ENCODE measurements at places on chromosomes 6 and 20. TPM values are rescaled to one million over a fixed set of nuclear protein-coding genes. Genes with fewer than 3 reads are reported as not detected.

DNA sequence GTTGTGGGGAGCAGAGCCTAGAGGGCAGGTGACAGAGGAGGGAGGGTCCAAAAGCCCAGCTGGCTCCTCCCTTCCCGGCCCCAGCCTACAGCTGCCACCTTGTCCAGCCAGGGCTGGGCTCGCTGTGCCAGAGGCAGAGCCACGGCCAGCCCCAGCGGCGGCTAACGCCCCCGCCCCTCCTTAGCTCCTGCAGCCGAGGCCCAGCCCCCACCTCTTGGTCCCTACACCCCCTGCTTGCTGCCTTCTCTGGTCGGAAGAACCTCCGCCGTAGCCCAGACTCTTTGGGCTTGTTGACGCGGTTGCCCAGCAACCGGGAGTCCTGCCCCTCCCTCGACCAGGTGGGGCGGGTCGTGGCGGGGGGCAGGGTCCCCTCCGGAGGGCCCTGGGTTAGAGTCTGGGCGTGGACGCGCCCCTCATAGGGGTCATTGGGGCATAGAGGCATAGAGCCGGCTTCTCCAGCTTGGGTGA is 521 bp upstream of the LKAAEAR1 start:
- no peak for DNase-seq

DNA sequence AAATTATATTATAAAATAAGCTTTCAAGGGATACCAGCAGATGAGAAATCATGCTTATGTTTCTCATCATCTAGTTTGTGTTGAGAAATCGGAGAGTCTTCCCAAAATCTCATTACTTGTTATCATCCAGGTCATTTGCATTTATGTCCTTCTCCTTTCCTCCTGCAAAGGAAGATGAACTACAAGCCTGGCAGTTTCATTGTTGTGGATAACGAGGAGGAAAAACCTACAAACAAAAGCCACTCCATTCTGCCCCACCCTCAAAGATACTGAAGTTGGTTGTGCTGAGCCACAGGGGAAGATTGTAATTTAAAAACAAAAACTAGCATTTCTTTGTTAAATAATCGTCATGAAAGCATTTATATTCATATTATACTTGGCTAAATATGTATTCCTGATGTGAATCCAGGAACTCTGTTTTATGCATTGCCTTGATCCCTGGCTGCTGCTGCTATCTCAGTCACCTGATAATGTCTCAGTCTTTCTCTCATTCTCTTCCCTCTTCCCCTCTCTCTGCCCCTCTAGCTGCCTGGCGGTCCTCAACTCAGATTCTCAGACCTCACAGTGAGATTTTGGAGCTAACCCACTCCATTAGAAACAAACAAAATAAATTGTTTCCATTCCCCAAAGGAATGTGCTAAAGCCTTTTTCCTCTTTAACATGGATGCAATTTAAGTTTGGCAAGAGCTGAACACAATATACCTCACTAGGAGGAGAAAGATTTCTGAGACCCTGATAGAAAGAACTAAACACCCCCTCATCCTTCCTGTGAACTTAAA is 185.3 kb downstream of the ADAT2 start:
- DNase-seq: no peak

DNA sequence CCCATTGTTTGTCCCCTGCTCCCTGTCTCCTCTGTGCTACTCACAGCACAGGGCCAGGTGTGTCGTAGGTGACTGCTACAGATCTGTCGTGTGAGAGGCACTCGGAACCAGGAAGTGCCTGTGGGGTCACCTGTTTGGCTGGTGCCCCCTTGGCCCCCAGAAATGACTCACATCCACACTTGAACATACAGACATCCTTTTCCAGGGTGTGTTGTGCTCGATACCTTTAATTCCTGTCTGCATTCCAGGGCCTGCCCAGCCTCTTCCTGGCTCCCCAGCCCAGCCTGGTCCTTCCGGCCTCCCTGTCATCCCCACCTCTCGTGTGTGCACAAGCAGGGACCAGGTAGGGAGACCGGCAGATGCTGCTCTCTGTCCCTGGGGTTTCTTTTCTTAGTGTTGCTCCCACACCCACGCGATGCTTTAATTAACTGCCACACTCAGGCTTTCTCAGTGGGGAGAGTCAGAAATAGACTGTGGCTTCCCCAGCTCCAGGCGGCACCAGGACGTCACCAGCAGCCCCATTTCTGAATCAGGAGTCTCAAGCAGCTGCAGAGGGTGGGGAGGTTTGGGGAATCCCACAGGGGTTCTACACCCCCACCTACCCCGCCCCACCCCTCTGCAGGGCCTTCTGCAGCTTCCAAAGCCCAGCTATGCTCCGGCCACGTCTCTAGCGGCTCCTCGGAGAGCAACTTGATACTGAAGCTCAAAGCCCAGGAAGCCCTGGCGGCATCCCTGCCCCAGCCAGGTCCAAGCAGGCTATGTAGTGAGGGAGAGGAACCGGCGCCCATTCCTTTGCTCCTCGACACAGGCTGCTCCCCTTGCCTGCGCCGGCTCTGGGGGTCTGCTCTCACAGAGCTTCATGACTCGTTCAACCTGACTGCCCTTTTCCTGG is 102.2 kb downstream of the SYCP2 start:
- DNase-seq: no peak

DNA sequence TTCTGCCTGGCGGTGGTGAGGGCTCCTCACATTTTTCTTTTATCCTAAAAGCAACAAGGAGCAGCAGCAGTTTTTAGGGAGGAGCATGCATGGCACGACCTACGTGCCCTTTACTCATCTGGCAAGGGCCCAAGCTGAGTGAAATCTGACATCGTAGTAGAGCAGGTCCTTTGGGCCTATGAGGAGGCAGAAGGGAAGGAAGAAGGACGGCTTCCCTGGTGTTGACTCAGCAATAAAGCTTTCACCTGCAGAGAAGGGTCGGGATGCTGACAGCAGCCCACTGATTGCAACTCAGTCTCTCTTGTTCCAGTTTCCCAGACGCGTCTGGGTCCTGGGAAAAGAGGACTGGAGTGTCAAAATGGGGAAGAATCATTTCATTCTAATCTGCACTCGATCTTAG is 409.1 kb upstream of the AGPAT4 start:
- DNase-seq: no peak

DNA sequence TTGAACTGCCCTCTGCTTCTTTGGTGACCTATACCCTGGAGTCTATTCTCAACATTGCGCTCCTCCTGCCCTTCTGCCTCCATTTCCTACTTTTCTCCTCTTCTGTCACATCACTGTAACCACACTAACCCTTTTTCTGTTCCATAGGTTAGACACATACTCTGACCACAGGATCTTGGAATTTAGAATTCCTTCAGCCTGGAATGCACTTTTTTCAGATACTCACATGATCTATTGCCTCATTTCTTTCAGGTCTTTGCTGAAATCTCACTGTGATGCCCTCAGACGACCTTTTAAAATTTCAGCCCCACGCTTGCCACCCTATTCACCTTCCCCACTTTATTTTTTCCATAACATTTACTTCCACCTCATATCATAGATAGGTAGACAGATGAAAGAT is 5.1 kb downstream of the VNN1 start:
- DNase-seq: no peak

- DNase-seq: no peak
These were observed 97.3 kb downstream of the INSM1 start for GRCh38 chr20:20465252-20465651.

The FBXO5 gene
- 7.4 TPM for total RNA-seq

DNA sequence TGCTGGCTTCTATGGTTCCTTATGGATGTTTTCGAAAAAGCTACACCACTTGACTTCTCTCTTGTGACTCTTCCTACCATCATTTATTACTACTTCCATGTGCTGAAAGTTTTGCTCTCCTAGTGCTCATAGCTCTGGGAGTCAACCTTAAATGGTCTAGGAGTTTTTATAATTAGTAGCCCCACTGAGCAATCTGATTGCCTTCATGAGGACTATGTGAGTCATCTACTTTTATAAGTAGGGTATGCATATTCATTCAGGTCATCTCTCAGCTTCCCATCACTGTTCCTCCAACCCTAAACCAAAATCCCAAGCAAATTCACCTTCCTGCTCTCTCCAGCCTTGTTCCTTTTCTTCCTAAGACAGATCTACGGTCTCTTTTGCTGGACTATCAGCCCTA is 17.4 kb upstream of the FAXC start:
- DNase-seq: no peak

The SLC22A3 gene
- 3.9 TPM for total RNA-seq

The HSPA1L gene
- total RNA-seq: 4.1 TPM

DNA sequence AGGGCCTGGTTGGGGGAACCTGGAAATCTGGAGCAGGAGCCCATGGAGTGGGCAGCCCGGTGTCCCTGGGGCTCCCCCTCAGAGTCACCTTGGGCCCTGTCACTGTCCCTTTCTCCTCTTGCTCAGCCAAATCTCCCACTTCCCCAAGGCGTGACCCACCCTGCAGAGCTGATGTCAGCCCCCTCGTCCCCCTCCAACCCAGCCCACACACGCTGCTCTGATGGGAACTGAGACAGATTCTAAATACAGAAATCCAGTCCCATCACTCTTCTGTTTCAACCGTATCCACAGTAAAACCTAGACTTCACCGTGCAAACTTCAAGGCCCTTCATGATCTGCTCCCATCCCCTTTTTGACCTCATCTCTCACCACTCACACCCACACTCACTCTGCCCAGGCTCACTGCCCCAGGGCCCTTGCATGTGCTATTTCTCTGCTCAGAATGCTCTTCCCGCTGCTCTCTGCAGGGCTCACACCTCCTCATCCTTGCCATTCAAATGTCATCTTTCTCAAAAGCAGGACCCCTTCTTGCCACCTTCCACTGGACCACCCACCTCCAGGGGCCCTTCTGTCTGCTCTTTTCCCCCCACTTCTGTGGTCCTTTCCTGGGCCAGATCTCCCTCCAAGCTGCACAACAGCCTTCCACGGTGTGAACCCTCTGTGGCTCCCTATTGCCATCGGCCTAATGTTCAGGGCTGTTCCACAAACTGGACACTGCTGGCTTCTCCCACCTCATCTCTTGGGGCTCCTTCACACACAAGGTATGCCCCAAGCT is 16.6 kb downstream of the TGM2 start:
- no peak for DNase-seq

- DNase-seq: no peak
These were observed 81.3 kb downstream of the VEGFA start for GRCh38 chr6:43851204-43851865.

DNA sequence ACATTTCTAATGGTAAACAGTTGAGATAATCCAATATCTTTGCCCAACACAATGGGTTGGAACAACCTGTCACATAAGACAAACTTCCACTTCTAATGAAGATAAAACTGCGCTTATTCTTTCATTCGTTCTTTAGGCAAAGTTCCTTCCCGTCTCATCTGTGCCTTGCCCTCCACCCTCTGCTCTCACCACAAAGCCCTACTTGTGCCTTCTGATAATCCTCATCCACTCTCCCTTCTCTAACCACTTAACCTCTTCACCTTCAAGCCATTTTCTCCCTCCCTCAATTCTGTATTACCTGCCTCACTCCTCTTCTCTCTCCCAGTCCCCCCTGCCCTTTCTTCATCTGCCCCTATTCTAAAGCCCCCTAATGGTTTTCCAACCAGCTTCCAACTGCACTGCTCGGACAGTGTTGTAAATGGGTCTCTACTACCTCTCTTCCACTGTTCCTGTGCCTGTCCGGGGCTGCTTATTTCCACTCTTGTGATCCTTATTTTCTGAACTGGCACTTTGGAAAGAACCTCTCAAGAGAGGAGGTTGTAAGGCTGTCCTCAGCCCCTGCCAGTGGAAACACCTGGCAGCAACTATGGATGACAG is 62.9 kb upstream of the MYB start:
- DNase-seq: no peak

- DNase-seq: no peak
These were observed 175.8 kb downstream of the ISM1 start for GRCh38 chr20:13396826-13397225.

DNA sequence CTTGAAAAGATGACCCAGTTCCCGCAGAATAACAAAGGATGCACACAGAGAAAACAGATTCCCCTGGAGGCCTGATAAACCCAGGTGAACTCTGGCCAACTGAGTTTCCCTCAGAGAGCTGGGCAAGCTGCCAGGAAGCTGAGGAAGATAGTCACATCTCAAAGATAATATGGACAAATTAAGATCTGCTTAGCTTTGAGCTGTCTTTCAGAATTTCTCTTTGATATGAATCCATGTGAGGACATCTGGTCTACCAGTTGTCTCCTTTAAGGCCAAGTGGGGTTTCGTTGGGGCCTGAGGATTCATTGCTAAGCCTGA is 59.5 kb downstream of the ID4 start:
- DNase-seq: peak; percentile 34

The SLC23A2 gene
- total RNA-seq: 36.3 TPM

DNA sequence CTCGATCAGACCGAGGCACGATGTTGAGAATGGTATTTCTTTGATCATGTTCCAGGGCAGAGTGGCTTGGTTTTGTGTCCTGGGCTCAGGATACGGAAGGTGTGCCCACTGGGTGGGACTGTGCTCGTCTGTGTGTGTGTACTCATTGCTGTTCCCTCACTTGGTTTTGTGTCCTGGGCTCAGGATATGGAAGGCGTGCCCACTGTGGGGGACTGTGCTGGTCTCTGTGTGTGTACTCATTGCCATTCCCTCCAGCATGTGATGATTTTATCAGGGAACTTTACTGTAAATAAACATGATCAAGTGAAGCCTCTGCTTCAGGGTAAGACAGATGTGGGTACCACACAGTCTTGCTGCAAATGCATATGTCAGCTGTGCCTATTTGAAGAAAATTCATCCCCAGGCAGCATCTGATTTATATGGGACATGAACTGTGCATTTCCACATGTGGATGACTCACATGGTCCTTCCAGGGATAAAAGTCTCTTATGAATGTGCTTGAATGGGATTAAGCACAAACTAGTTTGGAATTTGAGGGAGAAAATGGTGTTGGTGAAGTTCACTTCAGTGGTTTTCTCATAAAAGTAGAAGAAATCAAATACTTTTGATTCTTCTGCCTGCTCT is 274.3 kb downstream of the QKI start:
- no peak for DNase-seq

The GPR63 gene
- 1.7 TPM for total RNA-seq

The TCF19 gene
- total RNA-seq: 4.9 TPM

The PMEPA1 gene
- total RNA-seq: 6.5 TPM

- no peak for DNase-seq
These were observed 11.8 kb upstream of the SCAF8 start for GRCh38 chr6:154721460-154721859.

- no peak for DNase-seq
These were observed 180.4 kb downstream of the BTBD9 start for GRCh38 chr6:38459291-38459690.

- no peak for DNase-seq
These were observed 12.9 kb downstream of the BPIFB4 start for GRCh38 chr20:33092361-33092760.

The OR12D3 gene
- not detected for total RNA-seq

DNA sequence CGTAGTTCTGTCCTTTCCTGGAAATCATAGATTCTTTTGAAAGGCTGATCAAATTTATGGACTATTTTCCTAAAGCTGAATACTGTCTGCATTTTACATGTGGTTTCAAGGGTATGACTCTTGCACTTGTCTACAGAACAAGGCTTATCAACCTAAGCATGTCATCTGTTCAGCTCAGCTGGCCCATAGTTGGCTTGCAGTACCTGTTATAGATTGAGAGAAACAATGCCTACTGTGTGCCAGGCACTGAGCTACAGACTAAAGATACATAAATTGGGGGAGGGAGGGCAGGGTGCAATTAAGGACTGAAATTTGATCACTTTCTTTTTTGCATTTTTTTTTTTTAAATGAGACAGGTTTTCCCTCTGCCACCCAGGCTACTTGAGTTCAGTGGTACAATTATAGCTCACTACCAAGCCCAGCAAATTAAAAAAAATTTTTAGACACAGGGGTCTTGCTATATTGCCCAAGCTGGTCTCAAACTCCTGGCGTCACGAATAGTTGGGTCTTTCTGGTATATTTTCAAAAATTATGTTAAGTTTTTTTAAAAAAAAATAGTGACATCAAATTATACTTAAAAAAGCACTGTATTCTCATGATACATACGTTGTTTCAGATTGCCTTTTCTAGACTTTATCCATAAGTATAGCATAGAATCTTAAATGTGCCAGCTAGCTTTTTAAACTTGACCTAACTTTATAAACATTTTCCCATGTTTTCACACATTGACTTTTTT is 52.2 kb downstream of the RREB1 start:
- DNase-seq: no peak
